ENCODE measurements at places on chromosomes 2 and 18. TPM values are rescaled to one million over a fixed set of nuclear protein-coding genes. Genes with fewer than 3 reads are reported as not detected.

- no peak for DNase-seq
Observed at GRCh38 chr2:22628221-22628620, 756.8 kb upstream of the KLHL29 start.

DNA sequence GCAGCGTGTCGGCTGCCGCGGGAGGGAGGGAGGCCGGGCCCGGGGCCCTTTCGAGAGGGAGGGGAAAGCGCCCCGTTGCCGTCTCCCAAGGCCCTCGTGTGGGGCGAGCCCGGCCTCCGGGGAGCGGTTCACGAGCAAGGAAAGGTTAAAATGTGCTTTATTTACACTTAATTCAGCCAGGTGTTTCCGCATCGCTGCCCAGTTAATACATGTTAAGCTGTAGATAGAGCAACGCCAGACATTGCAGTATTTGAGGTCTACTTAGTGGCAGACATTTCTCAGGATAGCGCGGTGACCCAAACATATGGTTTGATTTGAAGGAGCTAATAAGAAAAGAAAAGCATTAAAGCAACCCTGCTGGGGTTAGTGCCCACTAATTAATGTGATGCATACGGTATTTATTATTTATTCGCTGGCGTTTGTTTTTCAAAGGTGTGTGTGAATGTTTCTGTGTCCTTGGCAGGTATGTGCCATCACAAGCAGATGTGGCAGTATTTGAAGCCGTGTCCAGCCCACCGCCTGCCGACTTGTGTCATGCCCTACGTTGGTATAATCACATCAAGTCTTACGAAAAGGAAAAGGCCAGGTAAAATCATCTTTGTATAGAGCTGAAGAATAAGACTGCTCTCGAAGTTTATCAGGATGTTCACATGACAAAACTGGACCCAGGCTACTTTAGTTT is 571 bp downstream of the EEF1B2 start:
- no peak for DNase-seq

DNA sequence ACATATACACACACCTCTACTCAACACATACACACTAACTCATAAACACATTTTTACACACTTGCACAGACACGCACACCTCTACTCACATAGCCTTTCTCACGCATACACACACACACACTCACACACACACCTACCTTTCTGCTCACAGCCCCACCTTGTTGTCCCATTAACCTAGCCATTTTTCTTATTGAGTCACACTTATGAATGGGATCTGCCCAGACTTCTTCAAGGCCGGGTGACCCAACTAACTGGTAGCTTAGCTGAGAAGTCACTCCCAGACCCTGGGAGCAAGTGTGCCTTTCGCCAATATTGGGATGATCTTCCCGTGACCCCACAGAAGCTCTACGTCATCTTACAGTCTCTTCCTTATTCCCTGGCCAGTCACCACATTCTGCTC is 192.2 kb downstream of the NCK2 start:
- peak; percentile 25 for DNase-seq

DNA sequence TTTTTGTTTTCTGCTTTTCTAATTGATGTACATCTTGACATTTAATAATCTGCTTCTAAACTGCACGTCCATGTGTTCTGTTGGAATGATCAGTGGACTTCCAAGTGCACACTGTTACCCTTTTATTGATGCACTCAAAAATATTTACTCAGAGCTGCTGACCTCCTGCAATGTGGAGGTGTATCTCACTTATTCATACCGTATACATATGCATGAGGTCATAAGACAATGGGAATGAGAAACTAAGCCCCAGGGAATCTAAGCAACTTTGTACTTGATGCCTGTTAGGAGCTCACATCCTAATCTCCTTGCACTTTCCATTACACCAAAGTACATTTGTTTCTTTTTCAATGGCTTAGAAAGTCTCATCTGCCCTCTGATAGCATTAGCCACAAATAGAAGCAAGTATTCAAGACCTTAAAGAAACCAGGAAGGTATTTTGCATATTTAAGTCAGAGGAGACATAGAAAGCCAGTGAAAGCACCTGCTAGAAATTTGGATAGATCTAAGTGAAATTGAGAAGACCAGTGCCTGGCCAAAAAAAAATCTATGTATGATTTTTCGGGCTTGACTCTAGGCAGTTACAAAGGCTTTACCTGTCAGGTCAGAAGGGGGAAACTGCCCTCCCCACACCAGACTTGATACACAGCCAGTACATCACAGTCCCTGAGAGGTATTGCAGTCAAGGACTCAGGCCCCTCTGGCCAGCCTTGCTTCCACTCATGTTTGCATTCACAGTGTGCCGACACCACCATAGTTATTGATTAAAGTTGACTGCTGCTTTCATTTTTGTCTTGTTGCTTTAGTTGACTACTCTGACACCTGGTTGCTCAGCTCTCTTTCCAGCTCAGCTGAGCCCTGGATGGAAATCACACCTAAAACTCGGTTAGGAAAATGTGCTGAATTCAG is 391.7 kb upstream of the CYRIA start:
- peak; percentile 48 for DNase-seq

DNA sequence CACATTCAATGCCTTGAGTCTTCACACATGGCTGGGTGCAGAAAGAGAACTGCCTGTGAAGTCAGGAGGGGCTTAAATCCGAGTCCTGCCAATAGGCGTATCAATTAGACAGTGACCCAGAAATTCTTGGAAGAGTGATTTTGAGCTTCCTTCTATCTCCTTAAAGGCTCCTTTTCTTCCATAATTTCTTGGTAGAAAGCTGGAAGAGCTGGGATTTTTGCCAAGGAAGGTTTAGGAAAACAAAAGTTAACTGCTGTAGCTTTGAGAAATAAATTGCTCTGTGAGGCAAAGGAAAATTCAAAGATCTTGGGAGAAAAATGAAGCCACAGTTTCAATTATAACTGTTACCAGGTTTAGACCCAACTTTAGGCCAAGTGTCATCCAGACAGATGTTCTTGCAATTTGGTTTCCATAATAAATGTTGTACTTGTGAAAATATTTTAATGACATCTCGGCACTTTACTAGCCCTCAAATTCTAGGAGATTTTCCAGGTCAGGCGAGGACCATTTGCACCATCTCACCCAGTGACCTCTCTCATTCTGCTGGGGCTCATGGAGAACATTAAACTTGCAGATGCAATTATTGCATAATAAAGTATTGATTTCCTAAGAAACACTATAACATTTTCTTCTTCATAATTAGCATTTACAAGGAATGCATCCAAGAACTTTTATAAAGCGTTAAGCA is 329.7 kb upstream of the MEIS1 start:
- DNase-seq: no peak

GRCh38 chr18:79570266-79571201 is 109.1 kb upstream of the CTDP1 start:
- peak; percentile 53 for DNase-seq

Gene LCT
- total RNA-seq: not detected
